ENCODE measurements at places on chromosomes 12 and 14.

- DNase-seq, result no peak
These were observed 81.4 kb downstream of the PIWIL1 start for GRCh38 chr12:130419116-130419515.

GRCh38 chr12:113870035-113870434 lies 96.1 kb downstream of the RBM19 start:
- DNase-seq, result no peak

GRCh38 chr12:71594214-71594948 lies 69.3 kb downstream of the ZFC3H1 start:
- DNase-seq, result peak; percentile 56

DNA sequence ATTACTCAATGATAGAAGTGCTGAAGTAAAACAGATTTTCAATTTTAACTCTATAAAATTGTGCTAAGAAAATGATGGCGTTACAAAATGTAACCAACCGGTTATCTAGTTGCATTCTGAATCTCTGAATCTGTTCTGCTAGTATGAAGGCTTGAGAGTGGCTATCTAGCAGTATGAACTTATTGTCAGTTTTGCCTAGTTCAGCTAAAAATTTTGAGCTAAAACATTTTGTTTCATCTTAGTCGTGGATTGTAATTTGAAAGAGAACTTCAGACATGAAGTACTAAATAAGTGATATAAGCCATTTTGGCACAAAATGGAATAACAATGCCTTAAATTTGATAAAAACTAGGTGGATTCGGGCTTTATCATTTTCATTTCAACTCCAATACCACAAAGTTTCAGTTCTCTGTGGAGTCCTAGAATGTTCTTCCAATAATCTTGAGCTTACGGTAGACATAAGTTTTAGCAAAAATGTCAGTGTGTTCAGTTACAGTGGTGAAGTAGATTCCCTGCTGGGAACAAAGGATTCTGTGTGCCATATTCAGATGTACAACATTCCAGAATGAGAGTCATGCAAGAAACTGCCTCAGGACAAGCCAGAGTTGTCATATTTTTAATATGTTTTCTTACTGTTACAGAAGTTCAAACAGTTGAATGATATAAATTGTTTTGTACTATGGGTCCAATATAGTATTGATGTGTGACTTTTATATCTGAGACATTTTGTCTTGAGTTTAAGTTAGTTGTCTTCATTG lies 28.1 kb downstream of the ATP6V1D start:
- no peak for DNase-seq

Measured in dermis blood vessel endothelial cell (primary cell).